Aortic smooth muscle cell (primary cell): ENCODE measurements at places on chromosomes 2 and 18. TPM values are rescaled to one million over a fixed set of nuclear protein-coding genes. Genes with fewer than 3 reads are reported as not detected.

Gene TMEM163
- total RNA-seq = 0.26 and 0.81 TPM in 2 replicates

Gene SMAD7
- total RNA-seq = 31.3 and 34.1 TPM in 2 replicates

Gene CCDC68
- total RNA-seq = 3.9 and 5.8 TPM in 2 replicates

Gene COL5A2
- 313 and 403 TPM in 2 replicates for total RNA-seq

Gene CTAGE1
- 0.12 TPM in 1 of 2 replicates, not detected in the other for total RNA-seq

Gene OR6B2
- not detected in 2 replicates for total RNA-seq
